ENCODE measurements at places on chromosomes 7 and 10.

- no peak for DNase-seq
These were observed 145.0 kb downstream of the LRRC4 start for GRCh38 chr7:127886248-127886647.

- DNase-seq, result no peak
These were observed 708 bp upstream of the GPR85 start for GRCh38 chr7:113087071-113087998.

DNA sequence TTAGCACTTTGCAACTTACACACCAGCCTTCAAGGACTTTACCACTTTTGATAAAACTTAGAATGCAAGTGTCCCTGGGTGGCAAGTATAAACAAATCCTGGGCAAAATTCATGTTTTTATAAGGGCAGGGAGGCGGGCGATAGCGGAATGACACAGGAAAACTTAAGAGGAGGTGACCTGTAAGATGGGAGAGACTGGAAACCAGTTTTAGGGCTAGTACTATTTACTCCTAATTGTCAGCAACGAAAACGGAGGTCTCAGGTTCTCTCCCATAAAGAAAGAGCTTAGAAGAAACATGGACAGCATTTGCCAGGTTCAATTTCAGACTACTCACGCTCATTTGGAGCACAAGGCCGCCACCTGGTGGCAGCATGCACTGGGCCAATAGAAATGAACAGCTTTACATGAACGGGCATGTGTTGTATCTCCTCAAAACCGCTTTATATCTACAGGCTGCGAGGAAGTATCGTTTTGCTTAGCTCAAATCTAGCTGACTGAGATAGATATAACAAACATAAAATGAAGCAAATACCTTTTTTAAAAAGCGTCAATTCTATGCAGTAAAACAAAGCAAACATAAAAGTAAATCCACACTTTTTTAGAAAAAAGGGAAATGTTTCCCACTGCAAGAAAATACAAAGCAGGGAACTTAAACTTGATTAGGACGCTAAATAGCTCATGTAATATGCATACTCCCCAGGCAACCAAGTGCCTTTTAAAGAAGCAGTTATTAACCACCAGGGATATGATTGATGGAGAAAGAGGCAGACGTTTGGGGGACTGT is 37.6 kb upstream of the SVOPL start:
- DNase-seq, result peak; percentile 61

DNA sequence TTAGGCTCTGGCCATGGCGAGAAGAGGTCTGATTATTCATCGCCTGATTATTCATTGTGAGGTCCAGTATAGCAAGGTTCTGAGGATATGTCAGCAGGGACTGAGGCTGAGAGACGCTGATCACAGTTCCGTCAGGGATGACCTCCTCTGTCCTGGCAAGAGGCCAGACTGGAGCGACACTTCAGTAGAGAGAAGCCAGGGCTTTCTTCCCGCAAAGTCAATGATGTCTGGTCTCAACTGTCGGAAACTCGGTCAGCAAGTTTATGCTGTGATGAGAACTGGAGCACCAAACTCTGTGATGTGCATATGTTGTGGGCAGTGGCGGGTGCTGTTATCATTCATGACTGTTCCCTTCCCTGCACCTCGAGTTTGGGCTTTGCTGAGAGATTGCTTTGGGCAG is 29.0 kb upstream of the GNA12 start:
- DNase-seq, result no peak

DNA sequence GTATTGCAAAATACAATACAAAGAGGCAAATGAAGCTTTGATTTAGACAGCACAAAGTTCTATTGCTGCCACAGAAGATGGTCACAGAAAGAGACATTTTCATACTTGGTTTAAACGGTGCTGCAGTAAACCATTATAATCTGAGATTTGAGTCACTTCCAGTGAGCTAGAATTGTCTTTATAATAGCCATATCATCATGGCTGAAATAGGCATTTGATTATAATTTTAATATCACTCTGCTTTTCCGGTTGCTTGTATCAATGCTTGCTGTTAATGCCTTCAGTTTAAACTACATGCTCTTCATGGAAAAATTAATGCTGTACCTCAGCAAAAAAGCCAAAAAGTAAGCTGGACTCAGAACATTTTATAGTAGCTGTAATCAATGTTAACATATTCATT is 48.5 kb downstream of the CPEB3 start:
- no peak for DNase-seq

DNA sequence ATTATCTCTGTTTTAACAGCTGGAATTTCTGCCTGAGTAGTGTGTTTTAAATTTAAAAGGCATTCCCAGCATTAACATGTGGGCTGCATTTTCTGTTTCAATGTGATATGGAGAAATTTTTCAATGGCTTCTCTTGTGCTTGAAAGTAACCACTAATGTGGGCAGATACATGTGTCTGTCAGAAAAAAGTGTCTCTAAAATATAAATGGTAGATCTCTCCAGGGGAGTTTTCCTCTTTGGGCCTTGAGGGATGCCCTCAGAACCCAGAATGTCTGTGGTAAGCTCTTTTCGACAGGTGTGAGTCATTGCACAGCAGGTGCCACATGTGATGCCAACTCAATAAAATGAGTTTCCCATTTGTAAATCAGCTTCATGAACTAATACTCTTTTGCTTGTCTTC is 221.1 kb downstream of the SEMA3E start:
- no peak for DNase-seq

GRCh38 chr7:22109761-22110160 is 164.1 kb upstream of the CDCA7L start:
- peak; percentile 45 for DNase-seq

Data from C1 segment of cervical spinal cord (tissue), 14 donors.